ENCODE measurements at places on chromosomes 12 and 14. TPM values are rescaled to one million over a fixed set of nuclear protein-coding genes. Genes with fewer than 3 reads are reported as not detected.

- peaks cover 22% of the 10 kb centered on the region for H3K4me1 ChIP-seq
- H3K4me3 ChIP-seq = no peak overlapping the region
- H3K36me3 ChIP-seq = no peaks in the 10 kb centered on the region
- no peaks in the 10 kb centered on the region for H3K27me3 ChIP-seq
- no peak for DNase-seq
These were observed 841 bp downstream of the GLI1 start for GRCh38 chr12:57460468-57460784.

DNA sequence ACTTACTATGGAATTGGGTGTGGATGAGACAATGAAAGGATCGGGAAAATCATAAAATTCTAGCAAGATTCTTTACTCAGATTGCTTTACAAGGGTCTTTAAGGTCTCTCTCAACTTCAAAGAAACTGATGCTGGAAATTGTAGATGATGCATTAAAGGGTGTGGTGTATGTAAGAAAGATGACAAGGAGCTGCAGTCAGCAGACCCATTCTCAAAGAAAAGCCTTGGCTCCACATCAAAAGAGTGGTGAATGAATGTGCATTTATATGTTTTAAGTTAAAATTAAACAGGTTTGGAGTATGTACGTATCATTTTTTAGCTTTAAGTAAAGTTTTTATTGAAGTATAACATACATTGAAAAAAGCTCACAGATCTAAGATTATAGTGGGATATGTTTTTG, 194.5 kb downstream of the C12orf75 start:
- no peaks in the 10 kb centered on the region for H3K4me1 ChIP-seq
- no peak for DNase-seq

- no peak overlapping the region for H3K27ac ChIP-seq
- no peaks in the 10 kb centered on the region for H3K27me3 ChIP-seq
- peaks cover 12% of the 10 kb centered on the region for H3K4me1 ChIP-seq
- no peak overlapping the region for H3K4me3 ChIP-seq
- DNase-seq = peak; percentile 86
- H3K36me3 ChIP-seq = no peaks in the 10 kb centered on the region
These were observed 20.9 kb upstream of the BLTP3B start for GRCh38 chr12:100163416-100164152.

DNA sequence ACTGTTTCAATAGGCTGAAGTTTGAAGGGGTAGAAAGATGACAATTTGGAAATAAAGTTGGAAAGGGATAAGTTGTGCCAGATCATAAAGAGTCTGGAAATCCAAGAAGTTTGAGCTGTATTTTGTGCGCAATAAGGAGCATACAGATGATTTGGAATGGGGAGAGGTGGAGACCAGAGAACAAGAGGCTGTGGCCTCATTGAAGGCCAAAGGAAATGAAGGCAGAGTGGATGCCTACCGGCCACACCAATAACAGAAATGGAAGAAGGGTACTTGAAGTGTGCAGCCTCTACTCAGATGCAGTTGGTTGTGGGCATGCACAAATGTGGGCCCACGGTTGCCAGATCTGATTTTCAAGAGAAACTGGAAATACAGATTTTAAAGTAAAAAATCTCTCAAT, 2.4 kb downstream of the IFT81 start:
- H3K36me3 ChIP-seq = peaks cover 3% of the 10 kb centered on the region
- no peak overlapping the region for H3K4me3 ChIP-seq
- no peaks in the 10 kb centered on the region for H3K27me3 ChIP-seq
- H3K27ac ChIP-seq = no peak overlapping the region

ANO4 gene
- total RNA-seq = not detected

PPP1R1A gene
- 3.6 TPM for total RNA-seq
